ENCODE measurements at places on chromosomes 11 and 22.

GRCh38 chr11:34603129-34604001 lies 17.5 kb upstream of the EHF start:
- no peak for DNase-seq

GRCh38 chr11:62805961-62806441 lies 761 bp upstream of the NXF1 start:
- DNase-seq = no peak

DNA sequence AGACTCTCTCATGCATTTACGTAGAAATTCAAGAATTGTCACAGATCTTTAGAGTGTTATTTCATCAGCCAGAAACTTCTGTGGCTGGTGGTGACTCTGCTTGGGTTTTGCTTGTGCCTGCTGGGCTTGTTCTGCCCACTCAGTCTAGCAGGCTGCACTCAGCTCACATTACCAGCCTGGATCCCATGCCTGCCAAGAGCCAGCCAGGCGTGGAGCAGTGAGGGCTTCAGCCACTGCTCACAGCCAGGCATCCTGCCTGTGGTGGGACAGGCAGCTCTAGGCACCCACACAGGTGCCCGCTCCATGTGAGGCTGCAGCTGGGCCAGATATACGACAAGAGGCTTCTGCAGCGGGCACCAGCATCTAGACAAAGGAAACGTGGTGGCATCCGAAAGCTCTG lies 1213.3 kb upstream of the RAG2 start:
- DNase-seq = no peak

GRCh38 chr22:36334081-36334820 lies 53.5 kb downstream of the MYH9 start:
- no peak for DNase-seq

- DNase-seq = no peak
Measured at GRCh38 chr11:9120664-9121468, 29.5 kb upstream of the SCUBE2 start.

GRCh38 chr11:108431997-108432396 lies 35.3 kb downstream of the C11orf65 start:
- DNase-seq = no peak

DNA sequence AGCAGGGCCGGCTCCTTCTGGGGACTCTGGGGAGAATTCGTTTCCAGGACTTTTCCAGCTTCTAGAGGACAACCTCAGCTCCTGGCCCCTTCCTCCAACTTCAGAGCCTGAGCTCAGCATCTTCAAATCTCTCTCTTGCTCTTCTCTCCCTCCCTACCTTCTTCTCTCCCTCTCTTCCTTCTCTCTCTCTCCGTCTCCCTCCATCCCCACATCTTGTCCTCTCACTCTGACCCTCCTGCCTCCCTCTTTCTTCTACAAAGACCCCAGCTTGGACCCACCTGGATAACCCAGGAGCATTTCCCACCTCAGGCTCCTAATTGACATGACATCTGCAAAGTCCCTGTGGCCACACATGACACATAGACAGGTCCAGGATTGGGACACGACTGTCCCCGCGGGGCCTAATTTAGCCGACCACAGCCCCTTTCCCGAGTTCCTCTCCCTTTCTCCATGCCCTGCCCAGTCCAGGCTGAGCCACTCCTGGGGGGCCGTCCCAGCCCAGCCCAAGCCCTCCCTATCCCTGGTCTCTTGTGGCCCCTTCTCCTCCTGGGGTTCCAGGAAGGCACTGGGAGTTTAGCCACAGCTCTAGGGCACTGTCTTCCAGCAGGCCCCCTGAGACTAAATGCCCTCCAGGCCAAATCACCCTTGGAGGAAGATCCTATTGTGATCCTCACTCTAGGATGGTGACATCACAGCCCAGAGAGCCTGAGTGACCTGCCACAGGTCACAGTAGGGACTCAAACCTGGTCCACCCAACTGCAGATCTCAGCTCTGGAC lies 36.9 kb downstream of the IGLL5 start:
- no peak for DNase-seq

DNA sequence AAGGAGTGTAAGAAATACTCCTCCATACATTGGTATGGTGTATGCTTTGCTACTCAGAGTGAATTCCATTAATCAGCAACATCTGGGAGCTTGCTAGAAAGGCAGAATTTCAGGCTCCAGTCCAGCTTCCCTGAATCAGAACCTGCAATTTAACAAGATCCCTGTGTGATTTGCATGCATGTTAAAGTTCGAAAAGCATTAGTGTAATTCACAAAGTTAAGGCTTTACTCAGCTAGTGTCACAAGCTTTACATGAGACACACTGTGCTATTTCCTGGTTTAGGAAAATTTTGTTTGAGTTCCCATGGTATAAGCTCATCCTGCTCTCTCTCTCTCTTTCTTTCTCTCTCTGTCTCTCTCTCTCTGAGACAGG lies 37.0 kb upstream of the HEPHL1 start:
- no peak for DNase-seq

DNA sequence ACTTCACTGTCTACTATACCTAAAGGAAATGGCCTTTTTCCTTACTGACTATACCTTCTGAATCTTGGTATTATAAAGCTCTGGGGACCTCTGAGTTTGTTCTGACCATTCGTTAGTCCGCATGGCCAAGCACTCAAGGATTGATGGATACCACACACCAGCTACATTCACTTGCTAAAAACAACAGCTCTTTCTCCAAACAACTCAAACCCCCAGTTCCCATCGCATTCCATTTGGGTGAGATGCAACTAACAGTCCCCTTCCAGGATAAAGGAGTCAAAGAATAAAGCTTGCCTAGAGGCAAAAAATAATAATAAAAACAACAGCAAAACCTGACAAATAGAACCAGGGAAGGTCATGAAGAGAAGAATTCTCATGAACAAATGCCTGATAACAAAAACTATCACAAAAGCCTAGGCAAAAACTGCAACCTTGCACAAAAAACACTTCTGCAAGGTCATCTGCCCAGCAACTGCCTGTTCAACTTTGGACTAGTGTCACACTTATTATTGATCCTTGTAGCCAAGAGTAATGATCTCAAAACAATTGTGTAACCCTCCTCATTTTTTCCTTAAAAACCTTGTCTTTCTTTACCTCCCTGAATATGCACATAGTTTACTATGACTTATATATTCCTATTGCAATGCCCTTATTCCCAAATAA lies 139.0 kb upstream of the GUCY1A2 start:
- no peak for DNase-seq

DNA sequence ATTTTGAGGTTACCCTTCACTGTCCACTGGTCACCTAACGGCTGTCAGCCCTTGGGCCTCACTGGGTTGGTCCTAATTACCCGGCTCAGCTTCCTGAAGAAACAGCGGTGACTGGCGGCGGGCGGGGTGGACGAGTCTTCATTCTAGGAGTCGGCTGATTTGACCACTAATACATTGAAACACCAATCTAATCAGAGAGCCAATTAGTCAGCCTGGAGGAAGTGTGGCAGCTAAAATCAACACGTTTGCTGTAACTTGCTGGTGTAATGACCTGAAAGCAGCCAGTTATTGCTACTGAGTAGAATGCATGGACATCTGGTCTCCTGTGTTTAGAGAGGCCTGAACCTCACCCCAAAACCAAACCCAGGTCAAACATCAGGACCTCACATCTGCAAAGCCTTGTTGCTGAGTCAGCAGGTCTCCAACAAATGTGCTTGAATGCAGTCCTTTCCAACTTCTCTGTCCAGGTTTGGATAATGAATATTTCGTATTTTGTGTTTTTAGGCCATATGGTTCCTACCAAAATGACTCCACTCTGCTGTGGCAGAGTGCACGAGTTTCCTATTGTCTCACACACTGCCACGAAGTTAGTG lies 496.4 kb downstream of the BRD1 start:
- no peak for DNase-seq

GRCh38 chr11:2688381-2689231 lies 11.2 kb downstream of the KCNQ1OT1 start:
- no peak for DNase-seq

GRCh38 chr22:46280999-46281623 lies 13.3 kb downstream of the TTC38 start:
- DNase-seq = no peak

DNA sequence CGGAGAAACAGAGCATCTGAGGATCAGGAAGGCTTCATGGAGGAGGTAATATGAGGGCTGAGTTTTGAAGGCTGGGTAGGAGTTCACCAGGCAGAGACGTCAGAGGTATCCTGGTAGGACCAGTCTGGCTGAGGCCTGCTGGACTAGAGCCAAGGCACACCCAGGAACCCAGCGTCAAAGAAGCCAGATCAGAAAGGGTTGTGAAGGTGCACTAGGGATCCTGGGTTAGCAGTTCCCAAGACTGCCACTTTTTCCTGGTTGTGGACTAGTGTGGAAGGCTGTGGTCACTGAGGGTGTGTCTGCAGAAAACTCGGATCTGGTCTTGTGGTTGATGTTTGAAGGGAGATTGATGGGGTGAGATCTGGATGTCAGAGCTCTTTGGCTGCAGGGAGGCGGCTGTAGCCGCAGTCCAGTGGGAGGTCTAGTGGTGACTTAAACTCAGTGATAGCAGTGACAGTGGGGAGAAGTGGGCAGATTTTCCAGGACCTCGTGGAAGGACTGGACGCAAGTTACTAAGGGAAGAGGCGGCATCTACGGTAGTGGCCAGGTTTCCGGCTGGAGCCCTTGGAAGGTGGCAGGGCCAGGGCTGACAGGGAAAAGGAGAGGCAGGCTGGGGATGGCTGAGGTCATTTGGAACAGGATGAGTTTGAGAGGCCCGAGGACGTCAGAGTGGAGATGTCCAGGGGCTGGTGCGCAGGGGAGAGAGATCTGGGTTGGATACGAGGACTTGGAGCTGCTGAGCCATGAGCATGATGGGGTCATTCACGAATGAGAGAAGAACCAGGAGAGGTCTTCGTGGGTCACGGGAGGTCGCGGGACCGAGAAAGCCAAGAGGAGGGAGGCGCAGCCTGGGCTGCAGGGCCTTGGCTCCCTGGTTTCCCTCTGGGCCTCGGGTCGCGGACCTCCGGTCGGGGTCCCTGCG lies 10.9 kb downstream of the RELA start:
- DNase-seq = no peak

DNA sequence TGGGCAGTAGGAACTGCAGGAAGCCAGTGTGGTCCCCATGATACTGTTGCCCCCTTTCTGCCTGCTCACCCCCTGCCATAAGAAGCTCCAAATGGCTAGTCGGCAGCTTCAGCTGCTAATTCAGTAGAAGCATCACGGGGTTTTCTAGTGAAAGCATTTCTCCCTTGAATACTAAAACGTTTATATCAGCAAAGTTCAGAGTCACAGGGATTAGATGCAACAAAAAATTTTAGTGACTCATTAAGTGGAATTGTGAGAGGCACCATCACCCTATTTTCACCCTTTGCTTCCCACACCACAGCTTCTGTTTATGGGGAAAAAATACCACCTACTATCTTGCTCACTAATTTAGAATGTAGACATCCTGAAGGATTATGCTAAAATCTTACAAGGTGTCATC lies 25.2 kb downstream of the RAB39A start:
- no peak for DNase-seq

- DNase-seq = no peak
Measured at GRCh38 chr11:108931168-108931567, 266.3 kb downstream of the DDX10 start.

- DNase-seq = no peak
Measured at GRCh38 chr11:65439331-65440181, 17.0 kb downstream of the NEAT1 start.

DNA sequence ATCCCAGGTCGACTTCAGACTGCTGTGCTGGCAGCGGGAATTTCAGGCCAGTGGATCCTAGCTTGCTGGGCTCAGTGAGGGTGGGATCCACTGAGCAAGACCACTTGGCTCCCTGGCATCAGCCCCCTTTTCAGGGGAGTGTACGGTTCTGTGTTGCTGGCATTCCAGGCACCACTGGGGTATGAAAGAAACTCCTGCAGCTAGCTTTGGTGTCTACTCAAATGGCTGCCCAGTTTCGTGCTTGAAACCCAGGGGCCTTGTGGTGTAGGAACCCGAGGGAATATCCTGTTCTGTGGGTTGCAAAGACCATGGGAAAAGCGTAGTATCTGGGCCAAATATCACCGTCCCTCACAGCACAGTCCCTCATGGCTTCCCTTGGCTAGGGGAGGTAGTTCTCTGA lies 254.8 kb downstream of the GRIK4 start:
- DNase-seq = no peak

DNA sequence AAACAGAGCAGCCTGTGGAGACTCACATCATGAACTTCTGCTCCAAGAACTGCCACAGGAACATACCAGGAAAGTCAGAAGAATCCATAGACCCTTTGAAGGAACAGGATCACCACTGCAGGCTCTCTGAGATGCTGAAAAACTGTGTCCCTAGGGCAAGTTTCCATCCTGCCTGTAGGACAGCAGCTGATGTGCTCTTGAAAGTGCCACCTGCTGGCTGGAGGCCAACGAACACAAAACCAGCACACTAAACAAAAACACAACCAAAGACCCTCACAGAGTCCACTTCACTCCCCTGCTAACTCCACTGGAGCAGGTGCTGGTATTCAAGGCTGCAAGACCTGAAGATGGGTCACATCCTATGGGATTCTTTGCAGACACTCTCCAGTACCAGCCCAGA lies 12.0 kb upstream of the NXPE1 start:
- no peak for DNase-seq

DNA sequence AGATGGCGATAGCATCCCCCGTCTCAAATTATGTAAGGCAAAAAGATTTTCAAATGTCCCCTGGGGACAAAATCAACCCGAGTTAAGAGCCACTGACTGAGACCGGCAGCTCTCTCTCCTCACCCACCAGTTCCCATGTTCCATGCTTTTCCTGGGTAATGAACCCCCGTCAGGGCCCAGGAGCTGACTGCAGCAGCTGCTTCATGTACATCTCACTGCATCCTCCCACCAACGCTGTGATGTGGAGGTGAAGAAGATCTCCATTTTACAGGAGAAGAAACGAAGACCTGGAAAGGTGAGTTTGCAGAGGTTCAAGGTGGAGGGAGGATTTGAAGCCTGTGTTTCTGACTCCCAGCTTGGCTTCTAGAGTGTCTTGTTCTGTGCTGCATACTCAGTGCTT lies 481.1 kb downstream of the MIAT start:
- DNase-seq = no peak

DNA sequence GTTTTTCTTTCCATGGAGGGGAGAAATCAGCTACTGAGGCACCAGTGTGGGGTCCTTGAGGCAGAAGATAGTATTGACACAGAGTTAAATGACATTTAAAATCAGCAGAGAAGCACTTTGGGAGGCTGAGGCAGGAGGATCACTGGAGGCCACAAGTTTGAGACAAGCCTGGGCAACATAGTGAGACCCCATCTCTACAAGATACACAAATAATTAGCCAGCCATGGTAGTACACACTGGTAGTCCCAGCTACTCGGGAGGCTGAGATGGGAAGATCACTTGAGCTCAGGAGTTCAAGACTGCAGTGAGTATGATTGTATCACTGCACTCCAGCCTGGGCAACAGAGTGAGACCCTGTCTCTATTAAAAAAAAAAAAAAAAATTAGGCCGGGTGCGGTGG lies 38.1 kb downstream of the KREMEN1 start:
- no peak for DNase-seq

All from muscle of arm (tissue), 14 donors.